Activated B cell treated with CpG ODN at 0.5 μM for 24 hours (primary cell): ENCODE measurements at places on chromosomes 3 and 15.

DNA sequence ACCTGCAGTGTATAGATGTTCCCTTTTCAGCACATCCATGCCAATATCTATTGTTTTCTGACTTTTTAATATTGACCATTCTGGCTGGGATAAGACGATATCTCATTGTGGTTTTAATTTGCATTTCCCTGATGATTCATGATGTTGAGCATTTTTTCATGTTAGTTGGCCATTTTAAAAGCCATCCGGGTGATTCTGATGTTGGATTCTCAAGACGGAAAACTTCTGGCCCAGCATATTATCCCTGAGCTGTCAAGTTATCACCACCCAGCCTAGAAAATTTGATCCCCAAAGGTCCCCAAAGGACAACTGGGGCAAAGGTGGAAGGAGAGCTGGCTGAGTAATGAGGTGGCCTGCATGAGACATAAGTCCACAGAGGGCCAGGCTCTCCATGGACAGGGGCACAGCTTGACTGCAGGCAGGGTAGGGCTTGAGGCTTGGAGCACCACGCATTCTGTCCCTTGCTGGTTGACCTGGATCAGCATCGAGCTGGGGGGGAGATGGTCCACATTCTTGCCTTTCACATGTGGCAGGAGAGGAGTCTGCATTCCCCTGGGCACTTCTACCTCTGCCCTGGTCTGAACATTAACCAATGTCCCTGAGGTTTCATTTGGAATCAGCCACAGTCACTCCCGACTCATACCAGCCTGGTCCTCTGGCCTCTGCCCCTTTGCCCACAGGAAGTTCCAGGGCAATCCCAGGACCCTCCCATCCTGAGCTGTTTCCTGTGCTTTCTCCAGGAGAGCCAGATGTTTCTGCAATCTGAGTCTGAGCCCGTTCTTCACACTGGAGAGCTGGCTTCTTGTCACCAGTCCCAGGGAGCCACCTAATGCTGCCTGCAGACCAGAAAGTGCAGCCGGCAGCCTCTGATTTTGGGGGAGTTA lies 69.2 kb downstream of the ISG20 start:
- DNase-seq: no peak

DNA sequence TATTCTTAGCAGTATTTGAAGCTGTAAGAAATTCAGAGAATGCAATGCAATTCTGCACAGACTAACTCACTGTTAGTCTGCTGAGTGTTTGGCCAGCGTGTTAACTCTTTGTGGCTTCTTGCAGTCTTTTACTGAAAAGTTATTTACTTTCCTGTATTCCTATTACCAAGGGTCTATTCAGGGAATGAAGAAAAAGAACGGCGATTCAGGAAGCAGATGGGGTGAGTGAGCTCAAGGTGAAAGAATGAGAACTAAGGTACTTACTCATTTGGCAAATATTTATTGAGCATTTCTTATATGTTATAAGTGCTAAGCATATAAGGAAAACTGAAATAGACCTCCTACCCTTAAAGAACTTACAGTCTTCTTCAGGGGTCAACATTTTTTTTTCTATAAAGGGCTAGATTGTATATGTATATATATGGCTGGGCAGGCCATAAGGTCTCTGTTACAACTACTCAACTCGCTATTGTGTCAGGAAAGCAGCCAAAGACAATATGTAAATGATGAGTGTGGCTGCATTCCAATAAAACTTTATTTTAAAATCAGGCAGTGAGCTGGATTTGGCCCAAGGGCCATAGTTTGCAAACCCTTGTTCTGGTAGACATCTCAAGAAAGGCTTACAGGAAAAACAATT lies 271.9 kb upstream of the GADL1 start:
- DNase-seq: no peak

DNA sequence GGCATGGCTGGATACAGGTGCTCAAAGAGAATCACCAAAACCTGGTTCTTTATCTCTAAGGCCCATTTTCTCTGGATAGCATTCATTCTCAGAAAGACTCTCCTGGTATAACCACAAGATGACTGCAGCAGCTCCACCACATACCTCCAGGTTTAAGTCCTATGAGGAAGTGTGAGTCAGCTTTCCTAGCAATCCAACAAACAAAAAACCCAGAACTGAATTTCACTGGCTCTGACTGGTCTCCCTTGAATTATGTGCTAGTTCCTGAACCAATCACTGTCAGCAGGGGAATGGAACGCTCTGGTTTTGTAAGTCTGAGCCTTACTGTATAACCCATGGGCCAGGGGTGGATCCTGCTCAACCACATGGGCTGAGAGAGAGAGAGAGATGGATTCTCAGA lies 27.2 kb downstream of the MRPL46 start:
- no peak for DNase-seq

DNA sequence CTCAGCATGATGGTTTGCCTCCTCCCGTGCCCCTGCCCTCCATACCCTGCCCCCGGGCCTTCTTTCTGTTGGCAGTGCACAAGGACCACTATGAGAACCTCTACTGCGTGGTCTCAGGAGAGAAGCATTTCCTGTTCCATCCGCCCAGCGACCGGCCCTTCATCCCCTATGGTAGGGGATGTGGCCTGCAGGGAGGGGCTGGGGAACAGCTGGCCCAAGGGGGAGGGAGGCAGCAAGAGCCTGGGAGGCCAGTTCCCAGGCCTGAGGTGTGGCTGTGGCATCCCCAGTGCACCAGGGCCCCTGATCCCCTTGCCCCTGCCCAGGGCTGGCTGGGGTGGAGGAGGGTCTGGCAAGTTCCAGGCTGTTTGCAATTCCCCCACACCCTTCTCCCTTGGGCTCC lies 2.6 kb upstream of the PLA2G4B start:
- DNase-seq: no peak

DNA sequence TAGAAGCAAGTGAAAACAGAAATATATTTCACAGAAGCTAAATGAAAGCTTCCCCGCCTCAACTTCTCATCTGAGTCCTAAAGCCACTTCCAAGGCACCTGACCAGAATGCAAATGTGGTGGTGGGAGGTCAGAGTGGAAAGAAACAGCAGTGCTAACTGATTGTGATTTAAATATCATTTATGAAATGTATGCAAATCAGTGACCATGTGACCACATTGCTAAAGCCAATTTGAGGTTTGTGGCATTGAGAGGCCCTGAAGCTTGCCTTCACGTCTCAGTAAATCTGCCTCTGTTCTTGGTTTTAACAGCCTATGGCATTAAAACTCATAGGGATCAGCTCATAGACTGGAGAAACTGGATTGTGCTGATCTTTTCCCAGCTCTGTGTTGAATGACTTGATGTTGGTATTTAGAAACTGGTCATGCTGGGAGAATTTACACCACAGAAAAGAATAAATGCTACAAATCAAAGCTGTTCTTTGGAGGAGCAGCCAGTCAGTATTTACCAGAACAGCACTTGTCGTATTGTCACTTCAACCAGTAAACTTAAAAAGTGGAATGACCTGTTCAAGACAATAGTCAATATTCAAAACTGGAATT lies 481.4 kb upstream of the ALCAM start:
- DNase-seq: no peak

- DNase-seq: no peak
These were observed 31.2 kb downstream of the RFTN1 start for GRCh38 chr3:16482194-16482769.

DNA sequence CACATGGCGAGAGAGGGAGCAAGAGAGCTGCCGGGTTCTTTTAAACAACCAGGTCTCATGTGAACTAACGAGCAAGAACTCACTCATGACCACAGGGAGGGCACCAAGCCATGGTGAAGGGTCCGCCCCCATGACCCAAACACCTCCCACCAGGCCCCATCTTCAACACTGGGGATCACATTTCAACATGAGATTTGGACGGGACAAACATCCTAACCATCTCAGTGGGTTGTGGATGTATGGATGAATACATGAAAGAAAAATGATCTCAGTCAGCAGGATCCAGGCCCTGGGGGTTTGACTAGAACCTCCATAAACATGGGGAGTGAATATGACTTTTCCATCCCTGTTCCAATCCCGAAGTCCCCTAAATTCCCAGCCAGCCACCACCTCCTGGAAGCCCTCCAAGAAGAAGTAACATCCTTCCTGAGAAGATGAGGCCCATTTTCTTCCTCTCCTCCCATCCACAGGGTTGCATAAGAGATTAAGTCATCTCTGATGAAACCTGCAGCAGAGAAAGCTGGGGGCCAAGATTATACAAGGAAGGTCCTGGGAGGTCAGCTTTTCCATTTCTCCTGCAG lies 9.5 kb downstream of the CAV3 start:
- DNase-seq: no peak

DNA sequence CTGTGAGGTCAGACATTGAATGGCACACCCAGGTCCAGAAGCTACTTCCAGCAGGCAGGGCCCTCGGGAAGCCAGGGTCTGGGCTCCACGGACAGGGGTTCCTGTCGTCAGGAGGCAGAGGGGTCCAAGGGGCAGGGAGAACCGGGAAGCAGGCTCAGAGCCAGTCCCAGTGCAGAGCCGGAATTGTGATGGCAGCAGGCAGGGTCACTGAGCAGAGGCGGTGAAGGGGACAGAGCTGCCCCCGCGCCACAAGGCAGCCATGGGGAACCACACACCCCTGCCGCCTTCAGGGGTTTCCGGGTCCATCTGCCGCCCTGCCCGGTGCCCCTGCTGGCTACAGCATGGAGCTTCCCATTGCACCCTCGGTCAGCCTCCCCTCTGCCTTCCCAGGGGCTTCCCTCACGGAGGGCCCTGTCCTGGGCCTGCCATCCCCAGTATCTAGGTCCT lies 136.9 kb downstream of the NSMCE3 start:
- DNase-seq: no peak

- no peak for DNase-seq
These were observed 93.9 kb downstream of the RBPMS2 start for GRCh38 chr15:64681424-64682024.

GRCh38 chr3:116824208-116824607 lies 114.6 kb downstream of the TUSC7 start:
- DNase-seq: no peak

GRCh38 chr3:116046350-116046749 lies 398.9 kb downstream of the LSAMP start:
- DNase-seq: no peak

DNA sequence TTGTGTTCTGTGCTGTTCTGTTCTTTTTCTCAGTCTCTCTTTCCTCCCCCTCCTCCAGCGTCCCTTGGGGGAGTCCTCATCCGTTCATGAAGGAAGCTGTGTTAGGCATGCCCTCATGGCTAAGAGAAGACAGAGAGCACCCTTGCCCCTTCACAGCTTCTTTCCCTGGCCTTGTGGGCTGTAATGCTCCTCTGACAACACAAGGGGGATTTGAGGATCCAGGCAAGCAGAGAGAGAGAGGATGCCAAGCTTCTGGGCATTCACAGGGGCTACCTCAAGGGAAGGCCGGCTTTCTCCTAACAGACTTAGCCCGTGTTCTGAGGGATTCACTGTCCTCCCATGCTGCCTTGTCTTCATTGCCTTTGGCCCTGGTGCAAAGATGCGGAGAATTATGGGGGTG lies 389.5 kb downstream of the LRTM1 start:
- no peak for DNase-seq

GRCh38 chr3:100216713-100217112 lies 44.1 kb upstream of the TBC1D23 start:
- DNase-seq: no peak

DNA sequence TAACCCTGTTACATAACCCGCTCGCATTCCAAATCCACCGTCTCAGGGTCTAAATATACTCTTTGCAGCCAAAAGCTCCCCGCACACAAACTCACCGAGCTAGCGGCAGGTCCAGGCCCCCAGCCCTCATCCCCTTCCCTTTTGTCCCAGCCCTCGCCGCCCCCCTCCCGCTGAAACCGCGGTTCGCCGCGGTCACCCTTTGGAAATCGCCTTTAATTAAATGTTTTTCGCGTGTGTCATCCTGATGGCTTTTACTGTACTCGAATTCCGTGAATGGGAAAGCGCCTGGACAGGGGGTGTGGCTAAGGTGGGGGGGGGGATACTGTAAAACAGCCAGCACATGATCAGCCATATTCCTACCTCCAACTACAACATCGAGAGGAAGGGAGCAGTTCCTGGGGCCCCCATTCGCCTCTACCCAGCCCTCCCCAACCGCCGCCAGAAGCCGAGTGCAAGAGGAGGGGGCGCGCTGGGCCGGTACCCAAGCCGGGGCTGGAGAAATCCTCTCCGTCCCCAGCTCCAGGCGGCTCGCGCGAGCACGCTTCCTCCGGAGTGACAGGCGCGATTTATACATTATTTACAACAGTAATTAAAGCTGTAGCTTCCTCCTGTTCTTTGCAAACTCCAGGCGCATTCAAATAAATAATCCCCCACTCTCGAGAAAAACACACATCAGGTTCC lies 1.7 kb downstream of the RORA start:
- DNase-seq: no peak

DNA sequence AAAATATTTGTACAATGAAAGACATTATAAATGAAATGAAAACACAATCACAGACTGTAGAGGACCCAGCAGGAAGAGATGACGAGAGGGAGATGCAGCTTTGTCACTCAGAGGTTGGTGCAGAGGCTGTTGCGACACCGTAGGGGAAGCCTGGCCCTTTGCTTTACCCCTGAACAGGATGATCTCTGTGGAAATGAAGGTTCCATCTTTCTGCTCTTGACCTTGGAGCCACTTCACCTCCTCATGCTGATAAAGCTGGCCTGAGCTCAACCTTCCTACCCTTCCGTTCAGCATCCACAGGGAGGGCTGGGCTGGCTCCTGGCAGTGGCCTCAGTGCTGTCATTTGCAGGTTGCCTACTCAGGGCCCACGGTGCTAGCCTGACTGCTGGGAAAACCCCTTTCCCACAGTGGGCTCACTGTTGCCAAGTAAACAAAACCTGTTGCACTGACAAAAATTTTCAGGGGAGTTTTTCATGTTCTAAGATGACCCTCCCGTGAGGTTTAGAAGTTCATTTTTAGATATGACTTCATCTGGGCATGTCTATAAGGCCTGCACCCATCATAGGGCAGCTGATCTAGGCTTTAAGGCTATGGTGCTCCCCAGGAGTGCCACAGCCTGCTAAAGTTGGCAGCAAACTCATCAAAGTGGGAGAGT lies 3.0 kb upstream of the CD80 start:
- DNase-seq: peak; percentile 74

DNA sequence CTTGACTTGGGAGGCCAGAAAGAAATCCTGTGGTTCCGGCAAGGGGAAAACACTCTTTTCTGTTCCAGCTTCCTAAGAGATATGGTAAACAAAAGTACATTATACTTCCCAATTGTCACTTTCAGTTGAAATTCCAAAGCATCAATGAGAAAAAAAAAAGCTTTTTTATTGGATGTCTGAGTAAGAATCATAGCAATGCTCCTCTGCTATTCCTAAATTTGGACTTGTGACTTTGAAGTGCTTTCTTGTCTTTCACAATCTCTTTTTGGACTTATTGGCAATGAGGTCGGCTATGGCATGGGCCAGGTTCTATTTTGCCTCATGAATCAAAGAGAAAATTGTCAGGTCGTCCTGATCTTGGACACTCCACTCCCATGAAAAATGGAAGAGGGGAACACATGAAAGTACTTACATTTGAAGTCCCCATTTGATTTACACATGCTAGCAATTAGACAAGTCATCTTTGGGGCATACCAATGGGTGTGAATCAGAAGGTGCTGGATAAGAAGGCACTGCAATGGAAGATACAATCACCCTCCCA lies 170.5 kb downstream of the GREM1 start:
- DNase-seq: no peak

- no peak for DNase-seq
These were observed 20.5 kb downstream of the EXOG start for GRCh38 chr3:38516669-38517068.
